ENCODE measurements at places on chromosomes 7 and 10. TPM values are rescaled to one million over a fixed set of nuclear protein-coding genes. Genes with fewer than 3 reads are reported as not detected.

The DOCK1 gene
- total RNA-seq: 34.3 TPM

The ZNF727 gene
- not detected for total RNA-seq

DNA sequence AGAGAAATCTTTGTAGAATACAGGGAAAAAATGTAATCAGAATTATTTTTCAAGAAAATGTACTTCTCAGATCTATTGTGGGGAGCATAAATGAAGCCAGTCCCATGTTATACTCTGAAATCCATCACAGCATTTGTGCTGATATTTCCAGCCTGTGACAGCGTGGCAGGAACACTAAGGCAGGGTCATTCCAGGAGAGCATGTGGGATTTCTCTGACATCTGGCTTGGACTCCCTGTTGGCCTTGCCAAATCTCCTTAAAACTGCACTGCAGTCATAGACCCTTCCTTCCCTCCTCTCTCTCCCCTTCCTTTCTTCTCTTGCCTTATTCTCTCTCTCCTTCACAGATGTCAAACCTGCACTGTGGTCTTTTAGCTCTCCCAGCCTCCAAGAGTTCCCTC, 6.5 kb upstream of the TSPAN13 start:
- DNase-seq: no peak

DNA sequence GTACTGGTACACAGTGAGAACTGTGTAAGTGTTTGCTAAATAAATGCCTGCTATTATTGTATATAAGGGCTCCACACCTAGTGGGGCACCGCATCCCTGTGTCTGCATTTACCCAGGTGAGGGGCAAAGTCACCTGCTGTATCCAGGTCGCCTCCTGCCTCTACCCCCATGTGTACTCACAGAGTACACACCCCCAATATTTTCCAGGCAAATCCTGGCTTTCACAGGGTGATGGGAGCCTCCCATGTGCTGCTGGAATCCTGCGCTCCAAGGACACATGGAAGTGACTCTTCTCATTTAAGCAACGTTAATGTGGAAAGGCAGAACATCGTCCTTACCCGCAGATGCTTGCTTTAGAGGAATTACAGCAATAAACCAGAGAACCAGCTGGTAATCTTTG, 48.2 kb downstream of the ARHGAP22 start:
- DNase-seq: no peak

Data from PC-3 (cell line).